ENCODE measurements at places on chromosomes 6 and 20.
A peak's percentile ranks its signal among the peaks of the same experiment; 100 is the strongest.

DNA sequence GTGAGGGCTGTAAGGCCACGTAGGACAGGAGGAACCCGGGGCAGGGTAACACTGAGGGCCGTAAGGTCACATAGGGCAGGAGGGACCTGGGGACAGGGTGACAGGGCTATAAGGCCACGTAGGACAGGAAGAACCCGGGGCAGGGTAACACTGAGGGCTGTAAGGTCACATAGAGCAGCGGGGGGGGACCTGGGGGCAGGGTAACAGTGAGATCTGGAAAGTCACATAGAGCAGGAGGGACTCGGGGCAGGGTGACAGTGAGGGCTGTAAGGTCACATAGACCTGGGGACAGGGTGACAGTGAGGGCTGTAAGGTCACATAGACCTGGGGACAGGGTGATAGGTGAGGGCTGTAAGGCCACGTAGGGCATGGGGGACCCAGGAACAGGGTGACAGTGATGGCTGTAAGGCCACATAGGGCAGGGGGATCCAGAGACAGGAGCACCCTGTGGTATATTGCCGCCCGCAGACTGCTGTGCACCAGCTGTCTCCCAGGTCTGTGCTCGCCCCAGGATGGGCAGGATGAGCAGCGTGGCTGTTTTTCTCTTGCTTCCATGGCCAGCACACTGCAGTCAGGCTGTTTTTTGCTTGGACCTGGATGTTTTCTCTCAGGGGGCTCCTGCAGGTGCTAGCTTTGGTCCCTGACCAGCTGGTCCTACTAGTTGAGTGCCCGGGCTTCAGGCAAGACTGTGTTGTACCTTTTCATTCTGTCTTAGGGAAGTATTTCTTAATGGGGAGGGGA is 55.7 kb downstream of the SYTL3 start:
- DNase-seq: no peak

DNA sequence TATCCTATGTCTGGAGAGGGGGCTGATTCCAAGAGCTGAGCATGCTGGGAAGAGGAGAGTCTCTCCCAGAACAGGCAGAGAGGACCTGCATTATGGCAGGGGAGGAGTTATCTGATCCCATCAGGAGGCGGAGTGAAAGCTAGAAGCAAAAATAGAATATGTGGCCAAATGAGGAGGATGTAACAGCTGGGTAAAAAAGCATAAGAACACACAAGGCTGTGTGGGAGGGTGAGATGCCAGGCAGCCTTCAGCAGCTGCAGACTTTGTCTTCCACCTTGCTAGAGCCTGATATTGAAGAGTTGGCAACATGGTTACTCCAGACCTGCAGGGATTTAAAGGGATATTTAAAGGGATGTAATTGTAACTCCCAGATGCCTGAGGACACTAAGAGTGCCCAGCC is 167.1 kb downstream of the PTPRT start:
- DNase-seq: no peak

DNA sequence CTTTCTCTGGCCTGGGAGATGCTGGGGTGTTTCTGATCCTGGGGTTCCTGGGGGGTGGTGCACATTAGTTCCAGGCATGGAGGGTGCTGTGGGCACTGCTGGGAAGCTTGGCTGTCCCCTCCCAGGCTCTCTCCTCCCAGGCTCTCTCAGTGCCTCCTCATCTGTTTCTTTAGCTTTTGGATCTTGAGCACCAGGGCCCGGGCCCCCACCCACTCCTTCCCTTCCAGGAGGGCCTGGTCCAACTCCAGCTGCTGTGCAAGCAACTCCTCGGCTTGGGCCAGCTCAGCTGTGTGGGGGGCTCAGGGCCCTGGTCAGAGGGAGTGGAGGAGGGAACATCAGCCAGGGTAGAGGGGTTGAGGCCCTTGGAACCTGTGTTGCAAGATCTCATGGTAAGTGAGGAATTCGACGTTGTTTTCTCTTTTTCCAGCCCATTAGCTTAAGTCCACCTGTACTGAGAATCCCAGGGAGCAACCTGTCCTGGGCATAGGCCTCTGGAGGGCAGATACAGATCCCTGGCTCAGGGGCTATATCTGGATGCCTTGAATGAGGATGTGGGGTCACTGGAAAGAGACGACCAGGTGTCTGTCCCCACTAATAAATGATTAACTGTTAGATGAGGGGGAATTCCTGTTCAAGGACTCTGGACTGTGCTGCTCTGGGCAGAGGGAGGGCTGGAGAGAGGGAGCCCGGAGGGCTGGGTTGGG is 34.5 kb upstream of the HLA-A start:
- DNase-seq: no peak

GRCh38 chr6:80348263-80348662 is 241.8 kb downstream of the BCKDHB start:
- no peak for DNase-seq

DNA sequence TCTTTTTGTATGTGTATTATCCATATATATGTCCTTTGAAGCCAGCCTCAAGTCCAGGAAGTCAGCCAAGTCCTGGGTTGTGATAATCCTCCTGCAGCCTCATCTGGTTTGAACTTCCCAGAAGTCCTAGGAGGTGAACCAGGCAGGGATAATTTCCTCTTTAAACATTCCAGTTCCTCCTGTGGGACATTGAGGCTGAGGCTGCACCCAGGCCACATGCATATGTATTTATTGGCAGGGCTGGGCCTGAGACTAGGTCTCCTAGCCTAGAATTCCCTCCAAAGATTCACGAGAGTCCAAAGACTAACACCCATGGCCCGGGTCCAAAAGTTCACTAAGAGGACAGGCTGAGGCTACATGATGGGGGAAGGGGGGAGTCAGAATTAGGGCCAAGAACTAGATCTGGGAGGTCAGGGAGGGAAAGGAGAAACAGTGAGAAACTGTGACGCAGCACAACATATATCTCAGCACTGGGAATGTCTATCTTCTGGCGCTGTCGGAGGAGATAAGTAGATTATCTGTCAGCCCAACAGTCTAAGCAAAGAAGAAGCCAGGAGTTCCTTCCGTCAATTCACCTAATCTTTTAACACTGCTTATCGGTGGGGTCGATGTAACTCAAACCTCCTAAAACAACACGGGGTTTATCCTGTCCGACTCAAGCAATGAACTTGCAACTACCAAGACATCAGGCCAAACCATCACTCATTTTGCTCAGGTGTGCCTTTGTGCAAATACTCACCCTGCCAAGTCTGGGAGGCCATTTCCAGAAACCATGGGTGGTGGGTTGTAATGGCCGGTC is 43.3 kb downstream of the SNX5 start:
- no peak for DNase-seq

- DNase-seq: no peak
These were observed 45.9 kb downstream of the PLAGL1 start for GRCh38 chr6:143961886-143962878.

GRCh38 chr20:36579996-36580545 is 6.7 kb downstream of the TGIF2 start:
- no peak for DNase-seq

DNA sequence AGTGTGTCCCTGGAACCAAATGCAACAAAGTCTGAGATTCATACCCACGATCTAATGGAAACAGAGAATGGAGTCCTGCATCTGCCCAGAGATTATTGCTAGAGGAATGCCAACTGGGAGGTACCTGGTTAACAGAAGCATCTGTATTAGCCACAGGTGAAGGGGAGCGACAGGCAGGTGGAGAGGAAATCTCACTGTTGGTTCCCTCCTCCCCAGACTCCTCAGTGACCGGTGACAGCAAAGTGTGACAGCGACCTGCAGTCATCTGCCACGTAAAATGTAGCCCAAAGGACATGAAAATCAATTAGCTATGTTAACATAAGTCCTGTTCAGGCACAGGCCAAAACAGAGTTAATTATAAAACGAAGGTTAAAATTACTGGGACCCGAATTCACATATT is 336.6 kb downstream of the SYNE1 start:
- peak; percentile 14 for DNase-seq

DNA sequence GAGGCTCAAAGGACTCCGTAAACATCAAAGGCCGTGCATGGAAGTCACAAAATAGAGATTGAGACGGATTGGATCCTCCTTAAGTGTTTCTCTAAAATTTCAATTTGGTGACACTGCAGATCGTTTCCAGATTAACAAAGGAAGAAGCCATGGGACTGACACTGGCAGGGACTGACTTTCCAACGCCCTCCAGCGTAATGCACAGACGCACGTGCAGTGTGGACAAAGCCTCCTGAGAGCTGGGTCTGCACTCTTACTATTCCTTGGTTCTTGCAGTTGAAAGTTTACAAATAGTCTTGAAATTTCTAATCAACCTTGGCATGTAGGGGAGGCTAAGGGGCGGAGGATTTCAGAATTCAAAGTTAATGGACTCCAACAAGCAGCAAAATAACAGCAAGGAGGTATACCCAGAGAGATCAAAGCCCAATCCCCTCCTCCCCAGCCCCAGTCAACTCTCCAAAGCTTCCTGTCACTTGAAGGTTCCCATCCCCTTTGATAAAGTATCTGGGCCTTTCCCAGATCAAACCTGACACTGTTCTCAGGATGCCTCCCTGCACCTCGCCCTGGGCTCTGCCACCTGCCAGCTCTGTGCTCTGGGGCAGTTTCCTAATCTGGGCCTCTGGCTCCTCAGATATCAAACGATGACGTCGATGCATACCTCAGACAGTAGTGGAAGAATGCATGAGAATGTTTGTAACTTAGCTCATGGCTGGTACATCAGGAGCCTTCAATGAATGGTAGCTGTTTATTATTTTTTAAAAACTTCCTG is 106.5 kb upstream of the TRAF3IP2 start:
- no peak for DNase-seq

DNA sequence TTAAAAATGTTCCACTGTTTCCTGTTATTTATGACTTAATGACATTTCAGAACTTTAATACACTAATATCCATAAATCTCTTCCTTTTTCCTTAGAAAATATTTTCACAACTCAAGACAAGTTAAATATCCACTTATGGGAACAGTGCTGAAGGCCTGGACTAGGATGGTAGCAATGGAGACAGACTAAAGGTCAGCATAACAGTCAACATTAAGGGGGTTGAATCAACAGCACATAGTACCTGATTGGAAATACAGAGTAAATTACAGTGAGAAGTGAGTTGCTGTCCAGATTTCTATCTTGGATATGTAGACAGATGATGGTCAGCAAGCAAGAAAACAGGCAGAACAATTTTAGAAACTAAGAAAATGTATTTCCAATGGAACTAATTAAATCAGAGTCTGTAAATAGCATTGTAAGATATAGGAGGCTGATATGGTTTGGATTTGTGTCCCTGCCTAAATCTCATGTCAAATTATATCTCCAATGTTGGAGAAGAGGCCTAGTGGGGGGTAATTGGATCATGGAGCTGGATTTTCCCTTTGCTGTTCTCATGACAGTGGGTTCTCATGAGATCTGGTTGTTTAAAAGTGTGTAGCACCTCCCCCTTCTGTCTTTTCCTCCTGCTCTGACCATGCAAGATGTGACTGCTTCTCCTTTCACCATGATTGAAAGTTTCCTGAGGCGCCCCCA is 682.7 kb downstream of the MAFB start:
- no peak for DNase-seq

GRCh38 chr6:70717038-70717801 is 49.5 kb downstream of the SMAP1 start:
- DNase-seq: peak; percentile 8

DNA sequence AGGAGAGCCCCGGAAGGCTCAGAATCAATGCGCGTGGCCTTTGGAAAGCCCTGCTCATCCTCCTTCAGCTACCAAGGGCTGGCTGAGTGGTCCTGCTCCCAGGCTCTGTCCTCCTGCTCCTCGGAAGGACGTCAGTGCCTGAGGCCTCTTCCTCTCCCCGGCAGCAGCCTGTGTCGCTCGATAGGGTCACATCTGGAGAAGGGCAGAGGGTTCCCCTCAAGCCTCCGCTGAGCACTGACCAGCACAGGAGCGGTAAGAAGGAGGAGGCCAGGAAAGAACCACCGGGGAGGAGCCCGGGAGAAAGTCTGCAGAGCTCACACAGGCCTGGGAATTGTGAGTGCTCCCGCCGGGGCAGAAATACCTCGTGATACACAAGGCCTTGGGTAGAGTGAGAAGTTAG is 21.2 kb downstream of the KIF25 start:
- no peak for DNase-seq
